ENCODE measurements at places on chromosomes 6 and 20.

DNA sequence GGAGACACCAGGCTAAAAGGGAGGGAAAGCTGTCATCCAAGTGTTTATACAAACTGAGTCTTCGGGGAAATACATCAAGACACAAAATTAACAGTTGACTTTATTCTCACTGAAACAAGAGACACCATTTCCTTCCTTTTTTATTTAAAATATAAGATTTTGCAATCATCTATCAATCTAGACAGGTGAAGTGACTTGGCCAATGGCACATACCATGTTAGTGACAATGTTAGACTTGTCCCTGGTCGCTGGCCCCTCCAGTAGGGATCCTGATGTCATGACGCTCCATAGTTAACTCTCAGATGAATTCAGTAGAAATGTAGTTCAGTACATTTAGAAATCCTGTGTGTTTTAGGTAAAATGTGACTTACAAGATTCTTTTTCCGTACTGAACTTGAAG, 2.9 kb downstream of the SASH1 start:
- DNase-seq, result no peak

DNA sequence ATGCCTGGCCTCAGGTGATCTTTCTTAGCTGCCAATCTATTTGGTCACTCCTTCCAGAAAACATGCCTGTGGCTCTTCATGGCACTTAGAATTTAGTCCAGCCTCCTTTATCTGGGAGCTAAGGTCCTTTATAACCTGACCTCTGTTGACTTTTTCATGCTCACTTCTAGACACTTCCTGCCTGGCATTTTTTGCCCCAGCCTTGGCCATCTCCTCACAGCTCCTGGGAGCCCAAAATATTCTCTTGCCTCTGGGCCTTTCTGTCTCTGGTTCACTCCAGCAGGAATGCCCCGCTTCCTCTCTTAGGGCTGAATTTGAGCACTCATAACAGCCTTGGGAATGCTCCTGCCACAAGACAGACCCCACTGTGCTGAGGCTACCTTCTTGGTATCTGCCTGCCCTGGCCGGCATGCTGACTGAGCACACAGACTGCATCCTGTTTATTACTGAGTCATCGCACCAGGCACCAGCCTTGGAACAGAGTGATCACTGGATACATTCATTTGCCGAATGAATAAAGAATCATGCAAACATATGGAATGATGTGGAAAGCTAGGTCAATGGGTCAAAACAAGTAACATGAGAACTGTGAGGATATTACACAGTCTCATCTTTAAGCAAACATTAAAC, 5.8 kb upstream of the EEF1E1 start:
- DNase-seq, result no peak

- DNase-seq, result no peak
These were observed 482.7 kb upstream of the JARID2 start for GRCh38 chr6:14763139-14763538.

DNA sequence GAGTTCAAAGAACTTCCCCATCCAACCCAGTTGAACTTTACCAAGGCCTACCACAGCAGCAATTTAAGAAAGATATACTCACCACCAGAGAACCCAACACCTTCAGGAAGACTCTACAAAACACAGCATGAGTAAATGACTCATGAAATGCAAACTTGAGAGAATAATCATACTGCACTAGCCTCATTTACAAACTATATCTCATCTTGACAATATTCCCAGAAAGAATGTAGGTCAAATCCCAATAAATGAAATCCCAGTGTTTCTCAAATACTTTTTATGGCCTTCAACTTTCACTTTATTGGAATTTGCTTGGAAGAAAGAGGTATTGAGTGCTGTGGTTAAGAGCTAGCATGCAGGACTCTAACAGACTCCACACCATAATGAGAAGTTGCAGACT, 60.0 kb downstream of the FYN start:
- DNase-seq, result no peak
